ENCODE measurements at places on chromosomes 1 and 21.
A peak's percentile ranks its signal among the peaks of the same experiment; 100 is the strongest.

- no peak for DNase-seq
These were observed 239.9 kb downstream of the DPYD start for GRCh38 chr1:97680894-97681293.

DNA sequence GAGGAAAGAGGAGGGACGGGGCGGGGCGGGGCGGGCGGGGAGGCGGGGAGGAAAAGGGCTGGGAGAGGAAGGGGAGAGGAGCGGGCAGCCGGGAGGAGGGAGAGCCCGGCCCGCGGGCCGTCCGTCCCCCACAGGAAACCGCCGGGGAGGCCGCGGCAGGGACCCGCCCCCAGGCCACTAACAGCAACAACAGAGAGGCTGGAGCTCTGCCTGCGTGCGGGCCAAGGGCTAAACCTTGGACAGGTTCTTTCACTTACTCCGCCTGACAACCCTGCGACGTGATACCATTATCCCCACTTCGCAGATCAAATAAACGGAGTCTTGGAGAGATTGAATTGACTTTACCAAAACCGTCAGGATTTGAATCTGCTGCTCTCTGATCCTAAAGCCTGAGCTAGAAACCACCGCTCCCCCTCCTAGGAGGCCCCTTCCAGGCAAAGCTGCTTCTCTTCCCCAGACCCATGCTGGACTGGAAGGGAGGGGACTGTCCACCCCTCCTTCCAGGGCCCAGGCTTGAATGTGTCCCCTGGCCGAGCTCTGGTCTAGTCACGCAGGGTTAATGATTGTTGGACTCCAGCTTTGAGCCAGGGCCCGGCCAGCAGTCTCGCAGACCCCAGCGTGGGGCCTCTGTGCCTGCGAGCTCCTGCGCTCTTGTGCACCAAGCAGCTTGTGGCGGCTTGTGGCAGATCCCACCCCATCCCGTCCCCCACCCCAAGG, at the start of gene EVA1B:
Gene EVA1B (minus strand): TSS at position 10 of the 717 bp plus-strand sequence. CDS start 608 bp downstream, outside the sequence.
- DNase-seq: peak; percentile 88

DNA sequence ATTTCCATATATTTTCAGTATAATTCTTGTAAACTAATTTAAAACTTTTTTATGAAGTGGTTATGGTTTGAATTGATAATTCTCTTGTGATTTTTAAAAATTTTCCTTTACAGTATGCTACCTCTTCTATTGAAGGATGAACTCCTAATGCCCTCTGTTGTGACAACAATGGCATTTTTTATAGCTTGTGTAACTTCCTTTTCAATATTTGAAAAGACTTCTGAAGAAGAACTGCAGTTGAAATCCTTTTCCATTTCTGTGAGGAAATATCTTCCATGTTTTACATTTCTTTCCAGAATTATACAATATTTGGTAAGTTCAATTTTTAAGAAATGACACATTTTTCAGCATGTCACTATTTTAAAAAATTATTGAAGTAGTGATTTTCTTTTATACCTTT, 61.4 kb downstream of the ALG6 start:
- DNase-seq: peak; percentile 12

GRCh38 chr1:113760102-113761080, 1.1 kb upstream of the PHTF1 start:
- no peak for DNase-seq

- no peak for DNase-seq
These were observed 22.6 kb downstream of the PODN start for GRCh38 chr1:53084589-53084971.

DNA sequence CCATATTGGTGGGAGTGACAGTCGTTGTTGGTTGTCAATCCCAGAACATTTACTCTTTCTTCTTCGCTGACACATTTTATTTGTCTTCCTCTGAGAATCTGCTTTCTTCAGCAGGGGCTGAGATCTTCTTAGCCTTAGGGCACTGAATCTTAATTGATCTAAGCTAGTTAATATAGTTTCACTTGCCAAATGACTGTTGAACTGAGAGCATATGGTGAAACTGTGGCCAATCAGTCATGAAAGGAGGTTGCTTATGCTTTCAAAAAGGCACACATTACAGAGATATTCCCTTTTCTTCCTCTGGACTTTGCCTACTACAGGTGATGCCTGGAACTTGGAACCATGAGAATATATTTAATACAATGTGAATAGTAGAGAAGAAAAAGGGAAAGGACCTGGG, 60.0 kb upstream of the KIAA0040 start:
- no peak for DNase-seq

DNA sequence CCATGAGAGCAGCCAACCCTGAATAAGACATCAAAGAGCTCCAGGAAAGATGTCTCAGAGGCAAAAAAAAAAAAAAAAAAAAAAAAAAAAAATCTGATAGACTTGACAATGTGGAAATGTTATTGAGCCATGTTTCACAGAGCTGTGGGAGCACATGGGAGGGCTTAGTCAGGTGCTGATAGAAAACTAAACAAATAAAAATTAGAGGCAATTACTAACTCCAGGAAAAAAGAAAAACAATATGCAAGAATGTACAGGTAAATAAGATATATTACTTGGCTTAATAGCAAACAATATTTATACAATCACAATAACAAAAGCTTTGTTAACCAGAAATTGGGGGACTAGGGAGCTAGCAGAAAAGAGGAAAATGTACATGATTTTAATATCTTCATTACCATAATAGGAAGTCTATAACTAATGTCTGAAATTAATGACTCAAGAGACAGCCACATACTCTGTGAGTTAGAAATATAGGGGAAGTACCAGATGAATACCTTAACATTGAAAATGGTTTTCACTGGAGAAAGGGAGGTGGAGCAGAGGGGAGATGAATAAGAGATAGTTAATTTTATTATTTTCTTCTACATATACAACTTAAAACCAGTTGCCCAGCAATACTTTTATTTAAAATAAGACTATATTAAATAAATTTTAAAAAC, 16.9 kb upstream of the RGS16 start:
- no peak for DNase-seq

DNA sequence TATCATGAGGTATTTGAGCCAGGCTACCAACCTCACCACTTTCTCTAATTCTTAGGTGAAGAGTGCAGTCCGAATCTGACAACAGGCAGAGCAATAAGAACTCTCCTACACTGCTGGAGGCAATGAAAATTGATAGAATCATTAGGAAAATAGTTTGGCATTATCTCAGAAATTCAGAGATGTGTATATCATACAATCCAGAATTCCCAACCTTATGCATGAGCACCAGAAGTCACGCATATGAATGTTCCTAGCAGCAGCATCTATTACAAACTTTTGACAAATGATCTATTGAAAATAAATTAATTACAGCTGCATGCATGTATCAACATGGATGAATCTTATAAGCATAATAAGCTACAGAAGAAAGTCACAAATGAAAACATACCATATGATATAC, 176.9 kb upstream of the CAMK1G start:
- no peak for DNase-seq

DNA sequence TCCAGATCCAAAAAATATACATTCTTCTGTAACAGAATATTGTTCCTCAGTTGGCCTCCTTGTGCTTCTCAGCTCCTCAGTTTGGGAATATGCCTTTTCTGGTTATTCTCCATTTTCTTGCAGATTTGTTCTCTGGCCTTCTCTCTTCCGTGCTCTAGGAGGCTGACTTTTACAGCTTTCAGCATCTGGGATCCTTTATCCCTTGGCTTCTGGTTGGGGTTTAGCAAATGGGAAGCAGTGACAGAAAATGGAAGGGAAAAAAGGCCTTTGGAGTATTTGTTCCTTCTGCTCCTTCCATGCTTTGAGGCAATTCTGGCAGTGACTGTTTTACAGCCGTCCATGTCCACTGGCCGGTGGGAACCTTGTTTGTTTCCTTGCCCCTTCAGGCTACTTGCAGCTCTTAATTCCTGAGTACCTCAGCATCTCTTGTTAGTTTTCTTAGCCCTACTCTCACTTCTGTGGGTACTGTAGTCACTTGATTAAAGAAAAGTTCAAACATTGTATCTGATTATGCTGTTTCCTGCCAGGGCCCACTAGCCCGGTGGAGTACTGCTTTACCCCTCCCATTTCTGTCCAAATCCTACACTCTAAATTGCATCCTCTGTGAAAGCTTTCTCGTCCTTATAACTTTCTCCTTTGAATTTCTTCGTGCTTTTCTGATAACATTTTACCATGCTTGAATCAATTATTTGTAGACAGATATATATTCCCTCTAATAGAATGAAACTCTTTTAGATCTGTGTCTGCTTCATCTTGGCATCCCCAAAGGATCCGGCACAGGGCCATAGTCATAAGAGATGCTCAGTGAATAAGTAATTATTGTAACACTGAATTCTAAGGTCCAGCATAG, 118.2 kb downstream of the OSBPL9 start:
- DNase-seq: no peak

DNA sequence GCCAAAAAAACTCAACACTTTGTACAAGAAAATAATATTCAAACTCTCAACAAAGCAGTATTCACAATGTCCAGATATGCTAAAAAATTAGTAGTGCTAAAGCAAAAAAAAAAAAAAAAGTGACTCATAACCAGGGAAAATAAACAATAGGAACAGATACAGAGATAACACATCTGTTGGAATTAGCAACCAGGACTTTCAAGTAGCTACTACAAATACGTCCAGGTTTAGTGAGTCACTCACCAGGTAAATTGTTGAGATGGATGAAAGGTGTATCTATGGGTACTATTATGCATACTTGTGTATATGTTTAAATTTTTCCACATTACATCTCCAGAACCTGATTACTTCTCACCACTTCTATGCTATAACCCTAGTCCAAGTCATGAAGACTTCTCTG, 144.8 kb upstream of the SLC35F3 start:
- no peak for DNase-seq

- no peak for DNase-seq
These were observed 39.2 kb upstream of the LRRC8D start for GRCh38 chr1:89781494-89782126.

DNA sequence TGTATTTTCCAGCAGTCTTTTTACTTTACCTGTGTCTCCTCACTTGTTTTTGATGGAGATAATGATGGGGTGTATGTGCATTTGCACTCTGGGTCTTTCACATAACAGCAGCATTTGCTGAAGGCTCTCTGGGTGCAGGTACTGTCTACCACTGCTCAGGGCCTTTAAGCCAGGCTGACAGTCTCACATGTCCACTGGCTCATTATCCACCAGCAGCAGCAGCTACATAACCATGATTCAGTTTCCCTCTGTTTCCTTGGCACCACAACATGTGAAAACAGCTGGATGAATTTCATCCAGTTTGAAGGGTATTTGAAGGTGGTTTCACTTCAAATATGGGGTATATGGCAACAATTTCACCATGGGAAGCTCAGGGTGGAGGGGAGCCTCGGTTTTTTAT, 41.2 kb upstream of the ROR1 start:
- no peak for DNase-seq
